Thymus (tissue), 14 donors: ENCODE measurements at places on chromosomes 3 and 15. TPM values are rescaled to one million over a fixed set of nuclear protein-coding genes. Genes with fewer than 3 reads are reported as not detected.

DNA sequence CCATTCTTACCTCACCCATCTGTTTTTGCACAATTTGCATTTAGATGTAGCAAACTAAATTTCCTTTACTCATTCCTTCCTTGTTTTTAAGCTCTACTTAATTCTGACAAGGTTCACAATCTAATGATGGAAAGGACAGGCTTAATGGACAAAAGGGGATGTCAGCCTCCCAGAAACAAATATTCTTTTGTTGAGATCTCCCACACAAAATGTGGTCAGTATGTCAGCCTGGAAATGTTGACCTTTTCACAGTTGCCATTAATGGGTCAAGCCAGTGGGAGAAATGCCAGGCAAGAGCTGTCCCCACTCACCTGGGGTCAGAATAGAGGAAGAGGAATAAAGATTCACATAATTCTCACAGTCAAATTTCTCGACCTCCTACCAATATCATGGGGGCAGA is 27.0 kb downstream of the WWTR1 start:
- no peaks in the 10 kb centered on the region for H3K36me3 ChIP-seq
- H3K27me3 ChIP-seq: peaks cover 10% of the 10 kb centered on the region
- no peak for DNase-seq
- H3K27ac ChIP-seq: no peak overlapping the region

DNA sequence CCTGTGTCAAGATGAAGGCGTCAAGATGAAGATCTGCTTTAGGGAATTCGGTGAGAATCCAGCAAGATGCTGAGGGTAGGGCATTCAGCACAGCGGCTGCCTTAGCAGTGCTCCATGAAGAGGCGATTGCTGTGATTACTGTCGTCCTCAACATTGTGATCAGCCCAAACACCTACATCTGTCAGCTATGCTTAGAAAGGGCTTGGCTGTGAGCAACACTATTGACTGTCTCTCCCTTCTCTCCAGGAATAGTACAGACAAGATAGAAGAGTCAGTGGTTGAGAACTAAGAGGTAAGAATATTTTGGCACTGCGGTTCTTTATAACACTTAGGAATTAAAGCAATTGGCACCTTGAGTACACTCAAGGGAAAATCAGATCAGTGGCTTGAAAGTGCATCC is 91.3 kb downstream of the THBS1 start:
- no peaks in the 10 kb centered on the region for H3K36me3 ChIP-seq
- H3K27me3 ChIP-seq: no peaks in the 10 kb centered on the region
- H3K27ac ChIP-seq: no peak overlapping the region
- H3K4me3 ChIP-seq: no peak overlapping the region
- no peak for DNase-seq

- no peaks in the 10 kb centered on the region for H3K36me3 ChIP-seq
- no peaks in the 10 kb centered on the region for H3K27me3 ChIP-seq
- peaks cover 10% of the 10 kb centered on the region for H3K4me1 ChIP-seq
- peak overlapping the region; percentile 35 for H3K4me3 ChIP-seq
These were observed 471 bp upstream of the KBTBD8 start for GRCh38 chr3:66997560-66998112.

- DNase-seq: no peak
- H3K4me1 ChIP-seq: no peaks in the 10 kb centered on the region
These were observed 32.1 kb downstream of the SEC62 start for GRCh38 chr3:169998668-169999131.

- no peak for DNase-seq
- no peaks in the 10 kb centered on the region for H3K36me3 ChIP-seq
- no peaks in the 10 kb centered on the region for H3K27me3 ChIP-seq
- no peaks in the 10 kb centered on the region for H3K4me1 ChIP-seq
These were observed 15.9 kb downstream of the CD200R1 start for GRCh38 chr3:112958811-112959560.

GRCh38 chr15:57340682-57341259 is 35.5 kb upstream of the CGNL1 start:
- H3K4me1 ChIP-seq: no peaks in the 10 kb centered on the region
- H3K27me3 ChIP-seq: no peaks in the 10 kb centered on the region
- no peak overlapping the region for H3K4me3 ChIP-seq
- H3K36me3 ChIP-seq: no peaks in the 10 kb centered on the region

The LMAN1L gene
- not detected for total RNA-seq

- no peaks in the 10 kb centered on the region for H3K36me3 ChIP-seq
- no peak overlapping the region for H3K27ac ChIP-seq
- no peak for DNase-seq
- H3K27me3 ChIP-seq: no peaks in the 10 kb centered on the region
- no peaks in the 10 kb centered on the region for H3K4me1 ChIP-seq
- H3K4me3 ChIP-seq: no peak overlapping the region
These were observed 266.6 kb downstream of the ZIC1 start for GRCh38 chr3:147675761-147676160.

GRCh38 chr3:89414270-89414669 is 306.8 kb downstream of the EPHA3 start:
- no peaks in the 10 kb centered on the region for H3K4me1 ChIP-seq
- H3K4me3 ChIP-seq: no peak overlapping the region
- no peaks in the 10 kb centered on the region for H3K27me3 ChIP-seq
- H3K36me3 ChIP-seq: no peaks in the 10 kb centered on the region
- H3K27ac ChIP-seq: no peak overlapping the region

DNA sequence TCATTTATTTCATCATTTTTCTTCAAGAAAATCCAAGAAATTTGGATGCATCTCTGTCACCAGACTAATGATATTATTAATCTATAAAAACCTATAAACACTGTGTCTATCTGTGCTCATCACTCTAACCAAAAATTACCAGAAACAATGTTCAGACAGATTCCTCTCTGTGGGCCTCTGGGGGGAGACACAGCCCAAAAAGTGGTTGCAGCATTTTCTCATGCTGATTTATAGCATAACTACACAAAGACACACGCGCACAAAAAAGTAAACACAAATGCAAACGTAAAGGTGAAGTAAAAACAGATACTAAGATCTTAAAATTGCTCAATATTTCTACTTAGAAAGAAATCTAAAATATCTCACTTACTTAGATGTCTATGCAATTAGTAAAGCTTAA is 976.0 kb downstream of the GBE1 start:
- no peaks in the 10 kb centered on the region for H3K36me3 ChIP-seq
- DNase-seq: no peak
- H3K27me3 ChIP-seq: no peaks in the 10 kb centered on the region
- no peaks in the 10 kb centered on the region for H3K4me1 ChIP-seq

DNA sequence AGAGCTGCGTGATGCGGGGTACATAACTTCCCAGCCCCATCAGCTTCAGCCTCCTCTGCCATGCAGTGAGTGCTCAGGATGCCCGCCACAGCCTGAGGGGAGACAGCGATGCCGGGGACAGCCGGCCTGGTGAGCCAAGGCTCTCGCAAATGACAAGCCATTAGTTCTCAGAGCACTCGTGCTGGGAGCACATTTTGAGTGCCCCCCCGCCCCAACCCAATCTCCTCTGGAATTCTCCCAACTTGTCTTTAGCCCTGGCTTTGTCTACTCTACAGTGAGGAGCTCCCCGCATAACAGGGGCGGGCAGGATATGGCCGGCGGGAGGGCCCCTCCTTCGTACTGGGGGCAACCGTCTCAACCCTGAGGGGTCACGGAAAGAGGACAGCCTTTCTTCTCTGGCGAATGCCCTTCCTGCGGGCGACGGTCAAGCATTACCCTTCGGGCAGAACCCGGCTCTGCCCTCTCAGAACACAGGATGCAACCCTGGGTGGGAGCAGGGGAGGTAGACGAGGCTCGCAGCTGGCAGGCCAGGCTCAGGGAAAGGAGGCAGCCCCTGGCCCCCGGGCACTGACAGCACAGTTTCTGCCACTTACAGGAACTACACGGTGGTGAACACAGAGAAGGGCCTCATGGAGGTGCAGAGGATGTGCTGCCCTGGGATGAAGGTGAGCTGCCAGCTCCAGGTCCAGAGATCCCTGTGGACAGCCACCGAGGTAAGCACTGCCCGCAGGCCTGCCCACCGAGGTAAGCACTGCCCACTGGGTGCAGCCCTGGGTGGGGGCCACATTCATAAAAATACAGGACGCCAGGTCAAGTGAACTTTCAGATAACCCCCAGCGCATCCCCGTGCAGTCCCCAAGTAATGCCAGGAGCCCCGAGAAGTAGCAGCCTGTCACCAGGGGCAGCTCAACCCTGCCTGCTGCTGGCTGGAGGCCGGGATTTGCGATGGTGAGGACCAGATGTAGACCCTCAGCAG is 141.7 kb downstream of the LRRK1 start:
- no peak overlapping the region for H3K27ac ChIP-seq
- no peak for DNase-seq

- H3K36me3 ChIP-seq: peaks cover 29% of the 10 kb centered on the region
- H3K4me3 ChIP-seq: peak overlapping the region; percentile 63
- peaks cover 13% of the 10 kb centered on the region for H3K4me1 ChIP-seq
- DNase-seq: no peak
These were observed 819 bp upstream of the RPL24 start for GRCh38 chr3:101687142-101687931.

DNA sequence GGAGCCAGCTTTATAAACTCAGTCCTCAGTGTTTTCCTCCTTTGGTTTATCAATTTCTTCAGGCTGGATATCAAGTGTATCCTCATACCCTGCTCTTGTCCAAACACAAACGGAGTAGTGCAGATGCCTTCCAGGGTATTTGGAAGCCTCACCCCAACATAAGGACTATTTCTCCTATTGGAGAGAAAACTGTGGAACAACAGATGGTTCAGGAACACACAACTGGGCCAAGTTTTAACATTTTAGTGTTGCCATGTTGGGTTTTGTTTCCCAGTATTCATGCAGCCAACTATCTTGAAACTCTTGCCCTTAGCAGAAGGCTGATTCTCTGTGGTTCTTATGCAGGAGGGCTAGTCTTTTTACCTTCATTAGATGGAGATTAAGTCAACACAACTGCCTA is 398.1 kb downstream of the GABRB3 start:
- no peak overlapping the region for H3K27ac ChIP-seq
- H3K4me1 ChIP-seq: no peaks in the 10 kb centered on the region
- no peaks in the 10 kb centered on the region for H3K27me3 ChIP-seq
- no peaks in the 10 kb centered on the region for H3K36me3 ChIP-seq
- no peak for DNase-seq

DNA sequence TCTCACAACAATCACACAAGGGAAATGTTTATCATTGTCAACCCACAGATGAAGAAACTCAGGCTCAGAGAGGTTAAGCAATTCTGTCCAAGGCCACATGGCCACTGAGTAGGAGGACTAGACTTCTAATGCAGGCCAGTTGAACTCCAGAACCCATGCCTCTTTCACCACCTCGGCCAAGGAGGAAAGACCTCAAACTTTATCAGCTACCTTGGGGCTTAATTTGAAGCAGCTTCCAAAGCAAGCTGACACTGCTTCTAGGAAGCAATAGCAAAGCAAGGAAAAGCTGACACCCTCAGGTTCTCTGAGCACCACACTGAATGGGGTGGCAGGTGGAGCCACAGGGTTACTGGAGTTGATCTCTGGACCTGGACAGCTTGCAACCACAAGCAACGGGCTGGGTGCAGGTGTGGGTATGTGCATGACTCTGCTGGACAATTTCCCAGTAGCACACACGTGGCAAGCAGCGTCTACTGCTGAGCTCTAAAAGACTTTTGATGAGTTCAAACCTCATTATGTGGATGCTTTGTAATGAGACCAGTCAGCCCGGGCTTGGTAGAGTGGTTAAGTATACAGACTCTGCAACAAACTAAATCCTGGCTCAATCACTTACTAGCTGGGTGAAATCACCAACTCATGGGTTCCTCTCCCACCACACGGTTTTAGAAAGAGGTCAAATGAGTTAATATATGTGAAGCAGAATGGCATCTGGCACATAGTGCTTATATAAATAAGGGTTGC is 23.1 kb downstream of the CCNL1 start:
- H3K4me1 ChIP-seq: peaks cover 15% of the 10 kb centered on the region
- DNase-seq: no peak
- H3K27ac ChIP-seq: no peak overlapping the region
- H3K4me3 ChIP-seq: no peak overlapping the region
- H3K36me3 ChIP-seq: peaks cover 16% of the 10 kb centered on the region

DNA sequence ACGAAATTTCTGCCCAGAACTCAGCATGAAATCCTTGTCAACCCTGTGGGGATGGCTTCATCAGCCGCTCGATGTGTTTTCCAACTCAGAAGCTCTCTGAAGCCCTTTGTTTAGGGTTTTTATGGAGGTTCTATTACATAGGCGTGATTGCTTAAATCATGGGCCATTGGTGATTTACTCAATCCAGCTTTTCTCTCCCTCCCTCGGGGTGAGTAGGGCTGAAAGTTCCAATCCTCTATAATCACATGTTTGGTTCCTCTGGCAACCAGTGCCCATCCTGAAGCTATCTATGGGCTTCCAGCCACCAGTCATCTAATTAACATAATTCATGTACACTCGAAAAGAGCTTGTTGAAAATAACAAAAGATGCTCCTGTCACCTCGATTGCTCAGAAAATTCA is 51.6 kb downstream of the GATM start:
- DNase-seq: no peak
- no peak overlapping the region for H3K4me3 ChIP-seq
- no peaks in the 10 kb centered on the region for H3K4me1 ChIP-seq
- H3K36me3 ChIP-seq: no peaks in the 10 kb centered on the region

GRCh38 chr3:46673151-46674030 is 20.1 kb downstream of the ALS2CL start:
- no peak for DNase-seq
- H3K27me3 ChIP-seq: no peaks in the 10 kb centered on the region
- no peak overlapping the region for H3K4me3 ChIP-seq
- H3K36me3 ChIP-seq: no peaks in the 10 kb centered on the region
- H3K4me1 ChIP-seq: no peaks in the 10 kb centered on the region
- no peak overlapping the region for H3K27ac ChIP-seq

The SKOR1 gene
- total RNA-seq: 0.14 TPM

DNA sequence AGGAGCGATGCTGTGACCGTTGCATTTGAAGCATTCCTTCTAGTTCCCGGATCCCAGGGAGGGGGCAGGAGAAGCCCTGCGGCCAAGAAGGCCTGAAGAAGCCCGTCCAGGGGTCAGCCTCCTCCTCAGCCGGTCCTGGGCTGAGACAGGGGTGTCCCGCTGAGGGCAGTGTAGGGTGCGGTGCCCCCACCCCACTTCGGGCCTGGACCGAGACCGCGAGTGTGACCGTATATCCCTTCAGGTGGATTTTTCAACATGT is 2.8 kb downstream of the OCA2 start:
- no peak for DNase-seq
- peaks cover 24% of the 10 kb centered on the region for H3K4me1 ChIP-seq
- H3K27ac ChIP-seq: no peak overlapping the region
- peaks cover 89% of the 10 kb centered on the region for H3K27me3 ChIP-seq
- H3K36me3 ChIP-seq: no peaks in the 10 kb centered on the region

The COL6A5 gene
- 0.05 TPM for total RNA-seq

The OR5K2 gene
- total RNA-seq: not detected

- H3K27me3 ChIP-seq: no peaks in the 10 kb centered on the region
- no peak for DNase-seq
- H3K36me3 ChIP-seq: peaks cover 59% of the 10 kb centered on the region
- H3K4me3 ChIP-seq: no peak overlapping the region
These were observed 54.4 kb downstream of the KLHL6 start for GRCh38 chr3:183500981-183501704.

The ANKDD1A gene
- 1.2 TPM for total RNA-seq

- peaks cover 3% of the 10 kb centered on the region for H3K4me1 ChIP-seq
- no peak overlapping the region for H3K4me3 ChIP-seq
- no peak overlapping the region for H3K27ac ChIP-seq
These were observed 30.7 kb upstream of the GRIP2 start for GRCh38 chr3:14570864-14571263.
